ENCODE measurements at places on chromosomes 7 and 10.

DNA sequence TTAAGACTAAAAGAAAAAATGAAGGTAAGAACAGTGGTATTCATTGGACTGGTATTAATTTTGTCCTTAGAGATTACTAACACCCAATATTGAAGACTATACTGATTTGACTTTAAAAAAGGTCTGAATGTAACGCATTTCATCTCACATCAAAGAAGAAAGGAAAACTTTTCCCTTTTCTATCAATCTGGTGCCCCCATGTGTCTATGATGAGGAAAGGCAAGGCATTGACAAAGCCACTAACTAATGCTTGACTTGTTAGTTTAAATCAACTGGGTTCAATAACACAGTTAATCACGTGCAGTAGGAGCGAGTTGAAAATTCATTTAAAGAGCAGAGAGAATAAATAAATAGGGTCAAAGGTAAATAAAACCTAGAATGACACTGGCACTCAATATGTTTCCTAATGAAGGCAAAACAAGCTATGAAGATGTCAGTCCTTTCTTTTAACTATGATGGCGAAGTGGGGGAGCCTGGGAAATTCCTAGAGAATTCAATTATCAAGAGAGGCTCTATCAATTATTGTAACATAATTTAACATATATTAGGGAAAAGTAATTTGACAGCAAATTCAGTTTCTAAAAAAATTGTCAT lies 180.9 kb downstream of the ANK3 start:
- DNase-seq = no peak

GRCh38 chr7:51269911-51270310 lies 46.7 kb downstream of the COBL start:
- DNase-seq = no peak

DNA sequence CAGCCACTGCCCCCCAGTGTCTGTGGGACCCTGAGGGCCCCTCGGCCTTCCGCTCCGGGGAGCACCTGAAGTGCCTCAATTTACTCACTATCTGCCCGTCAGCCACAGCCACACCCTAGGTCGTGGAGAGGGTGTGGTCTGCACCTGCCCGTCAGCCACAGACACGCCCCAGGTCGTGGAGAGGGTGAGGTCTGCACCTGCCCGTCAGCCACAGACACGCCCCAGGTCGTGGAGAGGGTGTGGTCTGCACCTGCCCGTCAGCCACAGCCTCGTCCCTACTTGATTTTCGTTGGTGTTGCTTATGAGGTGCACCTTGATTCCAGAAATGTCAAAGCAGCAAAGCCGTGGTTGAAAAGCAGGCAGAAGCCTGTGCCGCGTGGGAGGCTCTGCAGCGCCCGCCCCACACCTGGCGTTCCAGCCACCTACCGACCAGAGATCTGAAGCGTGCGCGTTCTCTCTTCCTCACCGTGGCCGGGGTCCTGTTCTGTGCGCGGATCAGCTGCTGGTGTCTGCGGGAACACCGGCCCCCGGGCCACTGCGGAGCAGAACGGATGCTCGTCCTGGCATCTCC lies 101.6 kb downstream of the DYNC2I1 start:
- no peak for DNase-seq

- DNase-seq = no peak
Measured at GRCh38 chr10:50850578-50851230, 34.7 kb downstream of the A1CF start.

DNA sequence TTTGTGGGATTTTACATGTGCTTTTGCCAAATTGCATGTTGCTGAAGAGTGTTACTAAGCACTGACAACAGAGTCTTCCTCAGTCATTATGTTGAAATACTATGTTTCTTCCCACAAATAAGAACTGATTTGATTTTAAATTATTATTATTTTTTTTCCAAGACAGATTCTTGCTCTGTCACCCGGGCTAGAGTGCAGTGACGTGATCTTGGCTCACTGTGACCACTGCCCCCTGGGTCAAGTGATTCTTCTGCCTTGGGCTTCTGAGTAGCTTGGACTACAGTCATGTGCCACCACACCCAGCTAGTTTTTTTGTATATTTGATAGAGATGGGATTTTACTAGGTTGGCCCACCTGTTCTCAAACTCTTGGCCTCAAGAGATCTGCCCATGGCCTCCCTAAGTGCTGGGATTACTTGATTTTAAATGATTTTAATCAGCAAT lies 42.3 kb downstream of the MINPP1 start:
- DNase-seq = no peak

GRCh38 chr7:26397796-26398426 lies 106.2 kb downstream of the SNX10 start:
- DNase-seq = no peak

DNA sequence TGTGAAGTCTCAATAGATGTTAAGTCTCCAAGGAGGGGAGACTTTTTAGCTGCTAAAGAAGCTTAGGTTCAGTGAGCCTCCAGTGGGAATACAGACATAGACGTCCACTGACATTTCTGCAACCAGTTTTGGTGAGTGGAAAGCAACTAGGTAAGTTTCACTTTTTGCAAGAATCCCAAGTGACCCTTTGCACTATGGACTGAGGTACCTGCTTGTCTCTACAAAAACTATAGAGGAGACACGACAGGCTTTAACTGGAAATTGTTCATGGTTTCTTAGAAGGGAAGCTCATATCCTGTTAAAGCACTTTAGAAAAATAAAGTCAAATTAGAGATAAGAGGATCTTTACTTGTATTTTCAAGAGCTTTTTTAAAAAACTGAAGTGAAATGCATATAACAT lies 38.6 kb downstream of the GBF1 start:
- no peak for DNase-seq

DNA sequence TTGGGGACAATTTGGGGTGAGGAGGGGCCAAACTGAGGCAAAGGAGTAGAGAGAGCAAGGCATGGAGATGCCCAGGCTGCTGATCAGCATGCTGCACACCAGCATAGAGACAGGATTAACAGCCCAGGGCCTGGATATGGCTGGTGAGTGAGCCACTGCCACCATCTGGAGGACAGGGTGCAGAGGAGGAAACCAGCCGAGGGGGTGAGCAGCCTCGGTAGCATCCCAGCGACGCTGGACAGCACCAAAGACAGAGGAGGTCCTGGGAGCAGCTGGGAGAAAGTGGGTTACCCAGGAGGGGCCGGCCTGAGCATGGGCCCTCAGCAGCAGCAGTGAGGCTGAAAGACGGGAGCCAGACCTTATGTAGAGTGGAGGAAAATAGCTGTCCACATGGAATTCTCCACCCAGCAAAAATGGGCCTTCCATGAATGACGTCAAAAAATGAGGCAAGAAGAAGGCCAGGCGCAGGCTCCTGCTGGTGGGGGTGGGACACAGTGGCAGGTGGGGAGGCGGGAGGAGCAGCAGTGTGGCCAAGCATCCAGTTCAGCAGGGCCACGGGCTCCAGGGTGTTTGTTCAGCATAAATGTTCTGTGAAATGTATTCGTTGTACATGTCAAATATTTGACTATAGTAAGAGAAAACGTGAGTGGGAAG lies 16.7 kb downstream of the RET start:
- no peak for DNase-seq

- no peak for DNase-seq
Measured at GRCh38 chr10:88161756-88162155, 298.3 kb downstream of the PTEN start.

DNA sequence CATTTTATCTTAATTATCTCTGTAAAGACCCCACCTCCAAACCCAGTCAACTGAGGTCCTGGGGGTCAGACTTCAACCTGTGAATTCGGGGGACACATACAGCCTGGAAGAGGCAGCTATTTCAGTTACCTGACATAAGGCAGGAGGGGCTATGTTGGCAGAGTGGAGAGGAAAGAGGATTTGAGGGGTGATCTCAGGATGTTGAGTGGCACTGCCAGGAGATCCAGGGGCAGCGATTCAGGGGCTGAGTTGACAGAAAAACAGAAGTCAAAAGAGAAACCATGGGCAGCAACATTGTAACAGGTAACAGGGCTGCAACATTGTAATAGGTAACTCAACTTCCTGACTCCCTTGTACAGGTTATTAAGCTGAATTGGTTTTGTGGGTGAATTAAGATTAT lies 162.6 kb downstream of the ADARB2 start:
- no peak for DNase-seq

DNA sequence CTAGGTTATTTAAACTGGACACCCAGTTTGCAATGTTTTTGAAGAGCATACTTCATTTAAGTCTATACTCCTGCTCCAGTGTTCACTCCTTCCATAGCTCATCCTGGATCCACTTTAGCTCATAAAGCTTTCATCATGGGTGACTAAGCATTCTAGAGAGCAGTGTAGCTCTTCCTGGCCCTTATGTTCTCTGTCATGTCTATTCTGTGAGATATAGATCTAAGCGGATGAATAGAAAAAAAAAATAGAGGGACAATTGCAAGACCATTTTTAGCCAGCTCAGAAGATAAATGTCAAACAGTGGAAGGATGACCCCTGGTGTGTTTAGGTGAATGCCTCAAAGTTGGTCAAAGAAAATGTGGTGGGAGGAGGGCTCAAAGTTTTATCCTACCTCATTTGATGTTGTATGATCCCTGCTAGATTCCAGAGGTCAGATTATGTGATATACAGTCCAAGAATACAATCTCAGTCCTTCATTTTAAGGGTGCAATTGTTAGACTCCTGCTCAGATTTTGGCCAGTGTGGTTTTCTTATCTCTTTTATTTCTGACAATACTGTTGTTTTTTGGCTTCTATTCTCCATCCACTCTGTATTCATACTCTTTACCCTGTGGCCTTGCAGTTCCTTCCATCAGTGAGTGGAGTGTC lies 7.5 kb upstream of the HECW1 start:
- DNase-seq = no peak

- DNase-seq = no peak
Measured at GRCh38 chr7:116242759-116243158, 32.4 kb downstream of the TES start.

GRCh38 chr7:140672382-140673062 lies at the start of gene ADCK2:
ADCK2 (plus strand) TSS chr7:140672945; CDS start chr7:140673331, 386 bp downstream.
- no peak for DNase-seq
